Hair follicle dermal papilla cell (primary cell): ENCODE measurements at places on chromosomes 11 and 22. TPM values are rescaled to one million over a fixed set of nuclear protein-coding genes. Genes with fewer than 3 reads are reported as not detected.

SGSM1 gene
- total RNA-seq, result not detected in 2 replicates

ARRB1 gene
- 14.7 and 20.0 TPM in 2 replicates for total RNA-seq

RFPL2 gene
- not detected in 2 replicates for total RNA-seq

PATE4 gene
- not detected in 2 replicates for total RNA-seq

XKR3 gene
- total RNA-seq, result not detected in 2 replicates

KCNJ1 gene
- total RNA-seq, result 0.12 TPM in 1 of 2 replicates, not detected in the other

GGTLC3 gene
- not detected in 2 replicates for total RNA-seq

NCAPH2 gene
- 23.3 and 24.8 TPM in 2 replicates for total RNA-seq

NCR3LG1 gene
- 6.0 and 9.1 TPM in 2 replicates for total RNA-seq

HSPA8 gene
- 2,110 and 2,318 TPM in 2 replicates for total RNA-seq

RCOR2 gene
- total RNA-seq, result 1.6 and 2.1 TPM in 2 replicates

SNX32 gene
- total RNA-seq, result 0.97 and 1.3 TPM in 2 replicates

C22orf31 gene
- not detected in 2 replicates for total RNA-seq

APOL4 gene
- total RNA-seq, result 1.8 and 2.9 TPM in 2 replicates
